ENCODE measurements at places on chromosomes 1 and 21.
A peak's percentile ranks its signal among the peaks of the same experiment; 100 is the strongest.

GRCh38 chr1:66339944-66340343 is 194.0 kb upstream of the SGIP1 start:
- peak; percentile 33 for DNase-seq

DNA sequence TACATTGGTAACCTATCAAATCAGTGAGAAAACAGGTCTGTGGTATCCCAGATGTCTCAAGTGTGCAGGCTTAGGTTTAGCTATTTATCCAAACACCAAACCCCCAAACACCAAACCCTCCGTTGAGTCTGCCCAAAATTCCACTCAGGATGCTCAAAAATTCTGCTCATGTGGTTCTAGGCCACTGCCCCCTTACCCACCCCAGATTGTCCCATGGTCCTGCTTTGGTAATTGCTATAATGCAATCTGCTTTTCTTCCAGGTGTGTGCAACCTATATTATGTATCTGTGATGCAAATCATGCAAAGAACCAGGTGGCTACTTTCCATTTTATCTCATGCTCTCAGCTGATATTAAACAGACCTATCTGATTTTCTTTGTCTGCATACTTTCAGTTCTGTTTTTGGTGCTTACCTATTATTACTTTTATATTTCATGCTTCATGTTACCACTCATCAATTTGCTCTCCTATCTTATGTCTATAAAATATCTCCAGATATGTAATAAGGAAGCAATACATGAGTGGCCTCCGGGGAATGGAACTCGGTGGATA is 123.7 kb downstream of the TOMM20 start:
- no peak for DNase-seq

DNA sequence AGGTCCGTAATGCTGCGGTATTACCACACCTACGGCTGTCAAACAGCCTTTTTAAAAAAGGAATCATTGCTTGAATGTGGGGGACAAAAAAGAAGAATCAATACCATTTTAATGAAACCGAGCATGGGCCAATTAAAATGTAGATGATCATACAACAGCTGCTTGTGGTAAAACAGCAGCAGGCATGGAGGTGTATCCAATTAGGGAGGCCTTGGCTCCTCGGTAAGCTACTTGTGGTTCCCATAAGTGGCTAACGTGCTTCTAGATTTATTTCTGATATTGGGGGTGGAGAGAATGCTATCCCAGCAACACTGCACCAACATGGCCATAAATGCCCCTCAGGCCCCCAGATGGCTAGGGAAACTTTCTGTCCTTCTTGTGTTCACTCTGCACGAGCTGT is 1.8 kb downstream of the PTPN14 start:
- no peak for DNase-seq

GRCh38 chr1:59323879-59324278 is 27.0 kb downstream of the FGGY start:
- no peak for DNase-seq

- DNase-seq, result no peak
Observed at GRCh38 chr1:203371288-203371687, 20.4 kb upstream of the FMOD start.

DNA sequence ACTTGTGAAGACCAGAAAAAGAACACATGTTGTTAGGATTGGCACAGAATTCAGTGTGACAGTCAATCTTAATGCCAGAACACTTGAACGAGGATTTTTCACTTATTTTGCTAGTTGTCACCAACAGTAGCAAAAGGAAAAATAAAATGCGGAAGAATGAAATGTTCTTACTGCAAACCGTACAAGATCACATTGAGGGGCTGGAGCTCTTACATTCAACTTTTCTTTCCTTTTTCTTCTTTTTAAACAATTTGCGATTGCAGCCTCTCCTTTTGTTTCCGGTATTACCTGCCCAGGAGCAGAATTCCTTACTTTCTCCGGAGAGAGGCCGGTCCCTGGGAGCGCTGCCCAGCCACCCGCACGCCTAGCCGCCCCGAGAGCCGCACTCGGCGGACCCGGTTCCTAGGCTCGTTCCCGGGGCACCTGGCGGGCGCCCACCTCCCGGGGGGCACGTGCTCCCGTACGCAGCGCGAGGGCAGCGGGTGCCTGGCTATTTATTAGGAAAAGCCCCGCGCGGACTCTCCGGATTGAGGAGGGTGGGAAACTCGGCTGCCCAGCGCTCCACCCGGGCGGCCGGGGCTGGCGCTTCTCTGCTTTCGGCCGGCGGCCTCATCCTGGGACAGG is 1.2 kb upstream of the CAMTA1 start:
- DNase-seq, result peak; percentile 19

GRCh38 chr1:74613894-74614293 is 59.7 kb downstream of the ERICH3 start:
- DNase-seq, result no peak

- no peak for DNase-seq
Observed at GRCh38 chr1:226491093-226491850, 57.3 kb upstream of the STUM start.

DNA sequence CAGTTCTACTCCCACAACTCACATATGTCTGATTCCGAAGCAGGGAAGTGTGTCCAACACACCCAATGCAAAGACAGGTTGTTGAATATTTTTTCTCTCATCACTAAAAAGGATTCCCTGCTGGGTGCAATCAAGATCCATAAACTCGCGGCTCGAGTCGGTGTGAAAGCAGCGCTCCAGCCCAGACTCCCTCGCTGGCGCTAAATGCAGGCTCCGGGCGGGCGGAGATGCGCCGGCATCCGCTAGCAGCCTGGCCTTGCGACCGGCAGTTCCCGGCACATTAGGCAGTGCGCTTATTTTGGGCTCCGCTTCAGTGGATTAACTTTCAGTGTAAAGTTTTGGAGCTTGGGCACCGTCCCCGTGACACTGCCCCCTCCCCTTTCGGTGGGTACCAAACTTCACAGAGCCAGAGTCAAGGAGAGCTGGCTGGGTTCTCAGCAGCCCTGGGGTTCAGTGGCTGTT is 87.7 kb upstream of the POU3F1 start:
- no peak for DNase-seq

DNA sequence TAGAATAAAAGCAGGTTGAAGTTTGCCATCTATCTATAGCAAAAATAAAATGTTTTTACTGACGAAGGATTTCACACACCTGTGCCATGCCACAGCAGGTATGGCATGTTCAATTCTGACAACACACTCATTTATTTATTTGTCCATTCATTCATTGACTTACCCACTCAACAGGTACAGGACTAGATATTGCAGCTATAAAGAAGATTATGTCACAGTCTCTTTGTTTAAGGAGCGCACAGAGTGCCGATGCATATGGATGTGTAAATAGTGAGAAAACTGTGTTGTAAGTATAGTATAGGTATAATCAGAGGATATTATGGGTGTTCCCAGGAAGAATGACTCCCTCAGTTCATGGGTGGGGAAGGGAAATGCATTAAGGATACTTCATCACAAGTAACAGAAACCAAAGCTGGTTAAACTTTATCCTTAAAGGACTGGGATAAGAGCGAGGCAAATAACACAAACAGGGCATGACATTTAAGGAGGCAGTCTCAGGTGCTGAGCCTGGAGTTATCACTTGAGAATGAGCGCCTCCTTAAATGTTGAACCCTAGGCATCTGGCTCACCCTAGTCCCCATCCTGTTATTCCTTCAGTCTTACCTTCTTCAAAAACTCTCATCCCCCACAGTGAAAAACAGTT is 7.9 kb upstream of the ZRANB2 start:
- DNase-seq, result no peak

GRCh38 chr1:11767922-11768704 is 6.1 kb downstream of the C1orf167 start:
- no peak for DNase-seq

GRCh38 chr1:28436211-28436769 is 66.8 kb downstream of the PHACTR4 start:
- DNase-seq, result no peak

- peak; percentile 38 for DNase-seq
Observed at GRCh38 chr1:234114648-234115307, 210.3 kb downstream of the SLC35F3 start.

GRCh38 chr1:116855773-116856201 is 53.9 kb upstream of the PTGFRN start:
- no peak for DNase-seq

GRCh38 chr1:165147799-165148198 is 208.7 kb downstream of the LMX1A start:
- DNase-seq, result no peak

- DNase-seq, result no peak
Observed at GRCh38 chr1:65386439-65386838, 34.0 kb upstream of the LEPR start.

DNA sequence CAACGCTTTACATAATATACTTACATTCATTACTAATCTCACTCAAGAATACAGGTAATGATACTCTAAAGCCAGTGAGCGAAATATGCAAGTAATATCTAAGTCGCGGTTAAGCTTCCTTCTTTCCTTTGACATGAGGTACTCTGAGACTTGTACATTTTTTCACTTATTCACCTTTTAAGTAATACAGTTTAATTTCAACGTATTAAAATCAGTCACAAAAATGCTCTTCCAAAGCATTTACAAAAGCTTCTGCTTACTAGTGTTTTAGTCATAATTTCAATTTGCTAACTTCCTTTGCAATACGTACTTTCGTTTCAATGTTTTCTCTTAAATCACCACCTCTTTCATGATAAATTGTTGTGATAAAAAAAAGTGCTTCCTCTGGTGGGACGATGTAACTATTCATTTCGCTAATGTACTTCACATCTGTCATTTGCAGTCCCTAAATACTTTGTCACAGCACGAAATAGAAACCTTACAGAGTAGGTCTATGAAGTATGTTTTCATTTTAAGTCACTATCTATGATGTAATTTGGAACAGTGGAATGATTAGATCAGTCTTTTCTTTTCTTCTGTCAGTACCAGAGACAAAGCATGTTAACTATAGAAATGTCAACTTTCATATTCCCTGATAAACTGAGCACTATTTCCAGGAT is 34.0 kb upstream of the ADGRL4 start:
- DNase-seq, result no peak

- no peak for DNase-seq
Observed at GRCh38 chr1:94255476-94255875, 18.1 kb upstream of the ARHGAP29 start.

DNA sequence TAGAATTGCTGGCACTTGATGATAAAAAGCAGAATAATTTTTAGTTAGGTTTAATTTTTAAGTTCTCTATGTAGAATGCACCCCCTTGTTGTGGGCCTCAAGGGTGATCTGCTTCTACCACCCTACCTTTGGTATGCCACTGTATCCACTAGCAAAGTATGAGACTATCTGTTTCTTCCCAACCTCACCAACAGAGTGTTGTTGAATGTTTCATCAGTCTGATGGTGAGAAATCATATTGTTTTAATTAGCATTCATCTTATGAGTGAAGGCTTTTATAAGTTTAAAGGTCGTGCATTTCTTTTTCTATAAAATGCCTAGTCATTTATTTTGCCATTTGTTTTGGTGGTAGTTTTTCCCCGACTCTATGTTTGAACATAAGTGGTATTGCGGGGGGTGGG is 141.0 kb downstream of the MAGI3 start:
- no peak for DNase-seq

GRCh38 chr1:94929351-94930217 is 2.7 kb upstream of the CNN3 start:
- DNase-seq, result no peak

GRCh38 chr1:35556484-35557117 is 602 bp downstream of the KIAA0319L start:
- DNase-seq, result no peak

- no peak for DNase-seq
Observed at GRCh38 chr21:39666026-39666425, 53.3 kb downstream of the B3GALT5 start.

GRCh38 chr1:117608758-117609157 is 2.9 kb downstream of the TENT5C start:
- no peak for DNase-seq

GRCh38 chr21:45448810-45449657 is 44.1 kb downstream of the COL18A1 start:
- no peak for DNase-seq

DNA sequence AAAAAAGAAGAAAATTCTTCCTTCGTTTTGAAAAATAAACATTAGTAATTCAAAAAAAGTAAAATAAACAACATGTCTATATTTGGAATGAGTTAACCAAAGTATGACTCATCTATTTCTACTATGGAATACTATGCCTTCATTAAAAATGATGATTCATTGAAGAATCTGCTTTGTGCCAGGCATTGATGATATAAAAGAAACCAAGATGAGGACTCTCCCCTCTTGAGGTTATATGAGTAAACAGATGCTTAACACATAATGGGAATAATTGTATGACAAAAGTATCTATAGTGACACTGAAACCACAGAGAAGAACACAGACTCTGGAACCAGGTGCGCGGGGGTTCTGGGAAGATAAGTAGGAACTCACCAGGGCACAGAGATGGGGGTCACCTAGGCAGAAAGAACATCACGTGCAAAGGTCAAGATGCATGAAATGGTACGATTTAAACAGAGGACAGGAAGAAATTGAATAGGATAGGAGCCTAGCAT is 18.8 kb downstream of the ELF3 start:
- no peak for DNase-seq

DNA sequence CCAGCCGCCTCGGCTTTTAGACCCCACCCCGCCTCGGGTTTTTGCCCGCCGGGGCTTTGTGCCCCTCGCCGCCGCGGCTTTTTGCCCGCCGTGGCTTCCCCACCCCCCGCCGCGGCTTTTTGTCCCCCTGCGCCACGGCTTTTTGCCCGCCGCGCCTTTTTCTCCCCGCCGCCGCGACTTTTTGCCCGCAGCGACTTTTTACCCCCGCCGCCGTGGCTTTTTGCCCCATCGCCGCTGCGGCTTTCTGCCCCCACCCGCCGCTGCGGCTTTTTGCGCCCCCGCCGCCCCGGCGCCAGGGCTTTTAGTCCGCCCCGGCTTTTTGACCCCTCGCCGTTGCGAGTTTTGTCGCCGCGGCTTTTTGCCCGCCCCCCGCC is 474.4 kb downstream of the FAM72C start:
- no peak for DNase-seq

DNA sequence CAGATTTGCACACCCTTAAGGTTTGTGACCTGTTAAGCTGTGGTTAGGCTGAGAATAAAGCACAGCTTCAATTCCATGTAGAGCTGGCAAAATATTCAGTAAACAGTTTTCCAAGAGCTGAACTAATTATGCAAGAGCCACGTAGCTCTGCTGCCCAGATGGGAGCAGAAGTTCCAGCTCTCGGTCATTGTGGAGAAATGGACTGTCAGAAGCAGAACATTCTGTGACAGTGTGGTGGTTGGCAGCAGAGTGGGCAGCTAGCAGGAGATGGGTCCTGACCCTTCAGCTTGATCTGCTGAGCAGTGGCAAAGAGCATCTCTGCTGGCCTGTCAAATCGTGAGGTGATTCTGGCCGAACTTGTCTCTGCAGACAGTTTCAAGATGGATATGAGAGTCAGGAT is 23.2 kb downstream of the RHOU start:
- no peak for DNase-seq

- no peak for DNase-seq
Observed at GRCh38 chr1:206450281-206450680, 20.0 kb upstream of the IKBKE start.

- DNase-seq, result no peak
Observed at GRCh38 chr1:107058245-107059032, 2.0 kb downstream of the PRMT6 start.

All from CD4-positive, alpha-beta T cell treated with Interleukin-12 subunit alpha and Interleukin-12 subunit beta, for 1 hour (primary cell).